ENCODE measurements at places on chromosomes 3 and 15.

GRCh38 chr15:65038428-65038827, 6.8 kb upstream of the SLC51B start:
- no peak for DNase-seq
- no peak overlapping the region for H3K4me3 ChIP-seq
- no peaks in the 10 kb centered on the region for H3K36me3 ChIP-seq
- no peaks in the 10 kb centered on the region for H3K27me3 ChIP-seq
- no peaks in the 10 kb centered on the region for H3K4me1 ChIP-seq

GRCh38 chr3:78348664-78349063, 1308.8 kb downstream of the ROBO2 start:
- no peak for DNase-seq
- H3K4me3 ChIP-seq = no peak overlapping the region
- no peak overlapping the region for H3K27ac ChIP-seq
- no peaks in the 10 kb centered on the region for H3K27me3 ChIP-seq

- peaks cover 78% of the 10 kb centered on the region for H3K36me3 ChIP-seq
- H3K27ac ChIP-seq = no peak overlapping the region
- DNase-seq = no peak
- no peaks in the 10 kb centered on the region for H3K4me1 ChIP-seq
- no peak overlapping the region for H3K4me3 ChIP-seq
- H3K27me3 ChIP-seq = no peaks in the 10 kb centered on the region
These were observed 56.5 kb downstream of the HEG1 start for GRCh38 chr3:124999317-124999716.

GRCh38 chr3:42195879-42196330, 70.1 kb downstream of the CCK start:
- H3K27ac ChIP-seq = no peak overlapping the region
- no peak for DNase-seq
- no peak overlapping the region for H3K4me3 ChIP-seq
- H3K27me3 ChIP-seq = no peaks in the 10 kb centered on the region

GRCh38 chr3:188720215-188720614, 451.6 kb upstream of the TPRG1 start:
- H3K27ac ChIP-seq = no peak overlapping the region
- no peak overlapping the region for H3K4me3 ChIP-seq
- no peak for DNase-seq
- H3K27me3 ChIP-seq = no peaks in the 10 kb centered on the region

- no peak for DNase-seq
- H3K27ac ChIP-seq = no peak overlapping the region
- peaks cover 13% of the 10 kb centered on the region for H3K36me3 ChIP-seq
These were observed 37.1 kb downstream of the PHC3 start for GRCh38 chr3:170144437-170144843.

- peaks cover 32% of the 10 kb centered on the region for H3K36me3 ChIP-seq
- no peak overlapping the region for H3K27ac ChIP-seq
- no peak overlapping the region for H3K4me3 ChIP-seq
- no peaks in the 10 kb centered on the region for H3K4me1 ChIP-seq
- no peak for DNase-seq
These were observed 13.6 kb downstream of the MRPS25 start for GRCh38 chr3:15051531-15051930.

DNA sequence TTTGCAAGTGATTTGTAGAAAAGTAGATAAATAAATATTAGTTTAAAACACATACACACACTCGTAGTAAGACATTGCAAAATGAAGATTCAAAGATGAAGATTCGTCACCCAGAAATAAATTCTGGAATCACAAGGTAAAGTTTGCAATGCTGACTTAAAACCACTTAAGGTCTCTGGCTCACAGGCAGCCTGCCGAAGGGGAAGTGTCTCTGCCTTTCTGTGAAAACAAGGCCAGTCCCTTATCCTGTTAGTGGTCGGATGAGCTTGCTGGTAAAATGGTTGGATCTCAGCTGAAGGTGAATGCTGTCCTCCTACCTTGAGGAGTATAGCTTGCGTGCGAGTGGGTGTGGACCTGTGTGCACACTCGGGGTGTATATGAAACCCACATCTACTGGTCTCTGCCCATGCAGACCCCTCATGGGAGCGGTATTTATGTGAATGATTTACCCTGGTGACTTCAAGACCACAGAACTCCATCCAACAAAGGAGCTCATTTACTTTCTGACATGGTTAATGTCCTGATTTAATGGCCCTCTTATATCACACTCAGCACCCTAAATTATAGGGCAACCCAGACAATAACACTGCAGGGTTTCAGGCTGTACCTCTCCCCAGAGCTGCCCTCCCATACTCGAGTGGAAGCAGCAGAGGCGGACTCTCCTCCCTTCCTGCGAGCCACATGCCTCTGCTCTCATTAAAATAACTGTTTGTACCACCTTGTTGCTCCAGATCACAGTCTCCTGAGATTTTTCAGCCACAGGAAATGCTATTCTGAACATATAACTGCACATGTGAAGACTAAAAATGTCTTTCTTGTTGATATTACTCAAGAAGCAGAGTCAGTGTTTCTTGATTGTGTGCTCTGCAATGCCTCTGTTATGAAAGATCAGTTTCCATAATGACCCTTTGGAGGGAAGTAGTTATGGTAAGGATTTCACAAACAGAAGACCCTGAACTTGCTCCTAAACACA, 45.9 kb upstream of the ALDH1A3 start:
- H3K36me3 ChIP-seq = no peaks in the 10 kb centered on the region
- no peak overlapping the region for H3K4me3 ChIP-seq
- no peaks in the 10 kb centered on the region for H3K27me3 ChIP-seq
- H3K27ac ChIP-seq = no peak overlapping the region
- DNase-seq = no peak

- no peaks in the 10 kb centered on the region for H3K4me1 ChIP-seq
- H3K4me3 ChIP-seq = no peak overlapping the region
- H3K27ac ChIP-seq = no peak overlapping the region
These were observed 39.0 kb downstream of the CYP11A1 start for GRCh38 chr15:74328331-74329056.

GRCh38 chr15:35546511-35547381, 781 bp upstream of the DPH6 start:
- no peak for DNase-seq
- H3K4me1 ChIP-seq = peaks cover 6% of the 10 kb centered on the region
- H3K27ac ChIP-seq = peak overlapping the region; percentile 85
- H3K36me3 ChIP-seq = no peaks in the 10 kb centered on the region
- H3K4me3 ChIP-seq = peak overlapping the region; percentile 88
- no peaks in the 10 kb centered on the region for H3K27me3 ChIP-seq

DNA sequence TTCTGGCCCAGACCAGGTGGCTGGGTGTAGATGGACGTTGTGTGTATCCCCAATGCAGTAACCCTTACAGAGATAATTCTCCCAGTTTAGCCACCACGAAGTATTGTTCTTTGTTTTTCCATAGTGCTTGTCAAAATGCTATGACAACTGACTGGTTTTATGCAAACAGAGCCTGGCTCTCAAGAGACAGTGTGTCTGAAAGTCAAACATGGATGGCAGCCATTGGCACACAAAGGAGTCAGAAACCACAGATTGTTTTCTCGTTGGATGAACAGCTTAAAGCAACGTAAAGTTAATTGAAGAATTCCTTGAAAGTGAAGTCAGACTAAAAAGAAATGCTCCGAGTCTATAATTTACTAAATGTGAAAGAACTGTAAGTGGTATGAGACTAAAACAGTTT, 91.2 kb downstream of the FILIP1L start:
- H3K27ac ChIP-seq = no peak overlapping the region
- no peaks in the 10 kb centered on the region for H3K27me3 ChIP-seq
- H3K36me3 ChIP-seq = no peaks in the 10 kb centered on the region
- DNase-seq = no peak

DNA sequence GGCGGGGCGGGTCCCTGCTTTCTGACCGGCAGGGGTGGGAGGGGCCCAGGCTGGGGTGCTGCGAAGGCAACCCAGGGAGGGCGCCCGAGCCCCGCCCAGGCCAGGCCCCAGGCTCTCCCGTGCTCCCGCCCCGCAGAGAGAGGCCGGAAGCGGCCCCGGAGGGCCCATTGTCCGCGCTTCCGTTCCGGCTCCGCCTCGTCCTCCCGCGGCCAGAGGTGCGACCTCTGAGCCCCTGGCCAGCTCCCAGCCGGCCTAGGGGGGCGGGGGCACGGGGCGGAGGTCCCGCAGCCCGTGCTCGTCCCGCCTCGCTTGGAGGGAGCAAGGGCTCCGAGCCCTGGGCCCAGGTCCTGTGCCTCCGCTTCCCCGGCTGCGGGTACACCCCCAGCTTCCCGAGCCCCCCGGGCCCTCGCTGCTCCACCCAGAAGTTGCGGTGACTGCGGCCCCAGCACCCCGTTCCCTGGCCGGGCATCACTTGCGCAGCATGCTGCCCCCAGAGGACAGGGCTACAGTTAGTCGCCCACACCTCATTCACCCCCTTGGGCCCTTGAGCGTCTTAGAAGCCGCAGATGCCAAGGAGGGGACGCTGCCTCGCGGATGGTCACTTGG, 20.4 kb upstream of the PLXND1 start:
- H3K36me3 ChIP-seq = no peaks in the 10 kb centered on the region
- peaks cover 10% of the 10 kb centered on the region for H3K4me1 ChIP-seq
- peak; percentile 46 for DNase-seq
- H3K27me3 ChIP-seq = no peaks in the 10 kb centered on the region
- peak overlapping the region; percentile 66 for H3K4me3 ChIP-seq

GRCh38 chr3:158709666-158710083, 22.6 kb downstream of the RARRES1 start:
- H3K27ac ChIP-seq = no peak overlapping the region
- no peaks in the 10 kb centered on the region for H3K27me3 ChIP-seq
- peaks cover 11% of the 10 kb centered on the region for H3K36me3 ChIP-seq
- no peak overlapping the region for H3K4me3 ChIP-seq
- H3K4me1 ChIP-seq = no peaks in the 10 kb centered on the region
- no peak for DNase-seq

DNA sequence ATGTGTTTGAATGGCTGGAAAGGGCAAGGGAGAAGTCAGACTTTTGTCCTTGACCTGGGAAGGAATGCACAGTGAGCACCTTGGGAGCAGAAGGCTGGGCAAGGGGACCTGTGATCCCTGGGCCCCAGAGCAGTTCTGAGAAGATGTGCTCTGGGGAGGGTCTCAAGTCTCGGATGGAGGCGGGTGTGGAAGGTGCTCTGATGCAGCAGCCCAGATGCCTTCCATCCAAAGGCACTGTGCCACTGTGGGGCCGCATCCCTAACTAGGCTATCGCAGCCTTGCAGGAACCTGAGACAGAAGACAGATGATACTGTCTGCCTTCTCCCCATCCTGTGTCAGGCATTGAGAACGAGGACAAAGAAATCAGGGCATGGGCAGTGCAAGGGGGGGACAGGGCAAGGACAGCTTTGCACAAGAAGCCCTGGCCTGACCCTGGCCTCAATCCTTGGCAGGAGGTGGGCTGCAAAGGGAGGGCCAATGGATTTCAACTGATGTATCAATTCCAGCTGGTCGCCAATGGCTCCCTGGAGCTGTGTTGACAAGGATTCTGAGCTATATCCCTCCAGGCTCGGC, 14.6 kb upstream of the PRKCD start:
- H3K27ac ChIP-seq = no peak overlapping the region
- H3K36me3 ChIP-seq = no peaks in the 10 kb centered on the region
- H3K4me3 ChIP-seq = no peak overlapping the region
- H3K27me3 ChIP-seq = no peaks in the 10 kb centered on the region

DNA sequence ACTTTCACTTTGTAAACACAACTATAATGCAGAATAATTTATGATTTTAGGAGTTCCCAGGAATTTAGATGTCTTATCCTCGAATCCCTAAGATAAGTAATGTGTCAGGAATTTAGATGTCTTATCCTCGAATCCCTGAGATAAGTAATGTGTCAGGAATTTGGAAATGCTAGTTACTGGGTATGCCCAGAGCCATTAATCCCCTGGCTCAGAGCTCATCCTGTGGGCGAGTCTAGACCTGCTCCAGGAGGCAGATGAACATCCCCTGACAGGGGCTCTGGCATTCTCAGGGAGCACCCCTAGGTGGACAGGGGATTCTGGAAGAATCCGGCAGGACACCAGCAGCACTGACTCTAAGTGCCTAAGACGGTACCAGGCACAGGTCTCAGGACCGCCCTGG, 163.3 kb downstream of the ARRDC4 start:
- H3K4me3 ChIP-seq = no peak overlapping the region
- H3K4me1 ChIP-seq = no peaks in the 10 kb centered on the region
- no peak for DNase-seq
- no peaks in the 10 kb centered on the region for H3K27me3 ChIP-seq
- H3K27ac ChIP-seq = no peak overlapping the region
- H3K36me3 ChIP-seq = no peaks in the 10 kb centered on the region

All from effector memory CD4-positive, alpha-beta T cell (primary cell).